Forelimb muscle (tissue), 1 donor: ENCODE measurements at places on chromosomes 5 and 9. TPM values are rescaled to one million over a fixed set of nuclear protein-coding genes. Genes with fewer than 3 reads are reported as not detected.

Gene DRD1
- polyA plus RNA-seq = not detected

DNA sequence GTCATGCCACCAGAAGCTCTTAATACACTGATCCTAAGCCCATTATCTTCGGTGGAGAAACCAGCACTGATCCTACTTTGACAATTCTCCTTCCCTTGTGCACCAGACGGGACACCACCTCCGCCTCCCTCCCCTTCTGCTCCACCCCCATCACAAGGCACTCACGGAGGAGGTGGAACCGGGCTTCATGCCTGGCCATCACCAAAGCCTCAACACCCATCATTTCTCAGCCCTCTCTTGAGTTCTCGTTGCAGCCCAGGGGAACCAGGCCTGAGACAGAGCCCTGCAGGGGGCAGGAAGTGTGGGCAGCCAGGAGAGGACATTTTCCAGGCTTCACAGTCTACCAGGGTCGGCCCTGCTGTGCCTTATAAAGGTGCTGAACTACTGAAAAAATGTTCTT lies 160.5 kb downstream of the GOLPH3 start:
- no peak for DNase-seq

DNA sequence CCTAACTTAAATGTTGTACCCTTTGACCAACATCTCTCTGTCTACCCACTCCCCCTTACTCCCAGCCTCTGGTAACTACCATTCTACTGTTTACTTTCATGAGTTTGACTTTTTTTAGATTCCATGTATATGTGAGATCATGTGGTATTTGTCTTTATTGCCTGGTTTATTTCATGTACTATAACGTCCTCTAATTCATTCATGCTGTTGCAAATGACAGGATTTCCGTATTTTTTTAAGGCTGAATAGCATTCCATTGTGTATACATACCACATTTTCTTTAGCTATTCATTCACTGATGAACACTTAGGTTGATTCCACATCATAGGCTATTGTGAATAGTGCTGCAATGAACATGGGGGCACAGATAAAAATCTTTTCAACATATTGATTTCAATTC lies 11.8 kb upstream of the NDUFB6 start:
- DNase-seq = no peak

Gene RXFP3
- not detected for polyA plus RNA-seq

Gene SLC35A4
- polyA plus RNA-seq = 52.8 TPM

- no peak for DNase-seq
These were observed 24.8 kb downstream of the NIPAL4 start for GRCh38 chr5:157484768-157485167.

Gene ABO
- 1.3 TPM for polyA plus RNA-seq

- no peak for DNase-seq
These were observed 11.1 kb downstream of the REXO4 start for GRCh38 chr9:133406480-133407307.

DNA sequence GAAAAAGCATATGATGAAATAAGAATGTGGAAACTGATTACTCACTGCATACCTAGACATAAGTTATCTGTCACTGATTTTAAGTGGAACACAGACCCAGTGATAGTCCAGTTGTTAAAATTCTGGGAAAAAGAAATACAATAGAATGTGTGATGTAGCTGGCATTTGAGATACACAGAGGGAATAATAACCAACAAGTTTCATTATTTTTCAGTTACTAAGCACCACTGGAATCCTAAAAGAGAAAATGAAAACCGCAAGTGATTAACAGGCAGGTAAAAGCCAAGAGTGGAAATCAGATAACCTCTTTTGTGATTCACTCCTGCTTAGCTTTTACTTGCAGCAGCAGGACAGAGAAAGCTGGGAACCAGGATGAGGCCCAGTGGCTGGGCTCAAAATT lies 994.0 kb upstream of the SEMA6A start:
- no peak for DNase-seq

Gene CCDC152
- polyA plus RNA-seq = 3.6 TPM

Gene CDX1
- 0.24 TPM for polyA plus RNA-seq

Gene CSF1R
- polyA plus RNA-seq = 22.9 TPM

DNA sequence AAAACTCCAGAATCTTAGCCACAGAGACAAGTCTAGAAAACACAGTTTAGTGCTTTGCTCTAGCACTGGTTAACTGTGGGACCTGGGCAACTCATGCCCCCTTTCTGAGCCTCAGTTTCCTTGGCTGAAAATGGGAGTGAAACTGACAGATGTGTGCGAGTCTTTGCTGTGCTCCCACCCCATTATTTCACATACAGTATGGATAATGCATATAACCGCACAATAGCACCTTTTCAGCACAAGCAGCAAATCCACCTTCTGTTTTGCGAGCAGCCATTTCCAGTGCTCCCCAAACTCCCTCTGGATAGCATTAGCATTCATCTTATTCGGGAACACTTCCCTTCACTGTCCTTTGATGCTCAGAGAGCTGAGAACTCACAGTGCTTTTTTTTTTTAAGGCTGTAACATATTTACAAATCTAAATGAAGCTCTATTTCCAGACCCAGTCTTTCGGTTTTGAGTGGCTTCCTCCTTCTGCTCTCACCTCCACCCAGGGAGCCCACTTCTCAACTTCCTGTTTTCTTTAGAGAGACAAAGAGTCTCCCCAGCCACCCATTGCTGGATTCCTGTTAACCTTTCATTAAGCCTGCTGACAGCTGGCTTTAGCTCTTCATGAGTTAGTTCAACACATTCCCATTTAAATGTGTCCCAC lies 49.2 kb downstream of the TIMD4 start:
- DNase-seq = no peak

GRCh38 chr9:128438343-128439109 lies 17.3 kb upstream of the ODF2 start:
- DNase-seq = no peak

Gene SPINK6
- polyA plus RNA-seq = not detected
